ENCODE measurements at places on chromosomes 6 and 20. TPM values are rescaled to one million over a fixed set of nuclear protein-coding genes. Genes with fewer than 3 reads are reported as not detected.

NOTCH4 gene
- 4.9 TPM for polyA plus RNA-seq

NFS1 gene
- 18.1 TPM for polyA plus RNA-seq

B3GAT2 gene
- 0.23 TPM for polyA plus RNA-seq

DOK5 gene
- not detected for polyA plus RNA-seq

CCN6 gene
- polyA plus RNA-seq, result not detected
